ENCODE measurements at places on chromosomes 1 and 21.

- no peak for DNase-seq
These were observed 2.7 kb downstream of the FOXE3 start for GRCh38 chr1:47418681-47419325.

DNA sequence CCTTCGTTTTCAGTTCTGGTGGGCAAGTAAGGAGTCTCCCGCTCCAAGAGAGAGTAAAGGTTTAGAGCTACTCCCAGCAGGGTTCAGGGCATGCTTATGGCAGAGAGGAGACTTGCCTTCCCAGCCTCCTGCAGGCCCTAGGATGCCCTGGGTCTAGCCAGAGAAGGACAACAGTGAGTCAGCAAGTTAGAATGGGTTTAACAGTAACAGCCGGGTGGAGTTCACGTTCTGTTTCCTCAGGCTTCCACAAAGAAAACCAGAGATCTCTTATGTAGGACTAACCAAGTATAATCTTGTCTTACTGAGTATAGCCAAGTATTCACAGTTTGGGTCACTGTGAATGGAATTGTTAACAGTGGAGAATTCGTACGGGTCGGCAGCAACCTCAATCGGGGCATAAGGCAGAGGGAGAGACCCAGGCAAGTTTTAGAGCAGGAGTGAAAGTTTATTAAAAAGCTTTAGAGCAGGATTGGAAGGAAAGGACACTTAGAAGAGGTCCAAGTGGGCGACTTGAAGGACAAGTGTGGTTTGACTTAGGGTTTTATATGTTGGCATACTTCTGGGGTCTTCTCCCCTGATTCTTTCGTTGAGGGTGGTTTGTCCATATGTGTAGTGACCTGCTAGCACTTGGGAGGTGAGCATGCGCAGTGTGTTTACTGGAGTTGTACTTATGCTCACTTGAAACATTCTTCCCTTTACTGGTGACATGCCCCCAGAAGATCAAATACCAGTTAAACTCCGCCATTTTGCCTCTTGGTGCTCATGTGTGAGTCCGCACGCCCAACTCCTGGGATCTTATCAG, 4.5 kb downstream of the OVAAL start:
- DNase-seq, result no peak

- no peak for DNase-seq
These were observed 70.6 kb upstream of the PAXBP1 start for GRCh38 chr21:32842146-32842545.

- no peak for DNase-seq
These were observed 31.6 kb downstream of the ZMYND12 start for GRCh38 chr1:42424201-42424600.

Data from activated T-cell treated with anti-CD3 and anti-CD28 coated beads, Interleukin-2, amount 50 U/mL, for 1 hour (primary cell).